Suppressor macrophage (primary cell): ENCODE measurements at places on chromosomes 6 and 20.

- DNase-seq: no peak
Measured at GRCh38 chr6:122994256-122994655, 1.8 kb upstream of the CLVS2 start.

- DNase-seq: no peak
Measured at GRCh38 chr6:128617285-128617684, 96.9 kb upstream of the PTPRK start.

GRCh38 chr20:51014797-51015722 is 7.8 kb downstream of the KCNG1 start:
- peak; percentile 59 for DNase-seq

GRCh38 chr20:21437816-21438215 is 40.5 kb upstream of the NKX2-4 start:
- no peak for DNase-seq

DNA sequence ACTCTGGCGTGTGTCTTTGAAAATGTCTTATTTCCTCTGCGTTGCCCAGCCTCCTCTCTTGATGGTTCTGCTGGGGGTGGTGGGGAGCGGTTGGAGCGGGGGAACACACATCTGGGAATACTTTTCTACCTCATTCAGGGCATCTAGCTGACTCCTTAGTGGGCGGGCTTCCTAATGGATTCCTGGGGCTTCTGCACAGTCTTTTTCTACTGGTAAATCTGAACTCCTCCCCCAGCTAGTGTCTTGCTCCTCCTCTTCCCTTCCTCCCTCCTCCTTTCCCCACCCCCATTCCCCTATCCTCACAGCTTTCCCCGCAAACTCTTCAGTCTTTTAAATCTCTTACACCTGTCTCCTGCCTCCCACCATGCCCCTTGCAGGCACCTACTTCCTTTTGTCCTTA is 74.4 kb downstream of the PRL start:
- DNase-seq: no peak

GRCh38 chr20:38210741-38211140 is 45.7 kb upstream of the TGM2 start:
- no peak for DNase-seq
